ENCODE measurements at places on chromosomes 13 and 19. TPM values are rescaled to one million over a fixed set of nuclear protein-coding genes. Genes with fewer than 3 reads are reported as not detected.

- no peaks in the 10 kb centered on the region for H3K4me1 ChIP-seq
- DNase-seq, result no peak
- no peak overlapping the region for H3K4me3 ChIP-seq
- no peak overlapping the region for H3K27ac ChIP-seq
- no peaks in the 10 kb centered on the region for H3K27me3 ChIP-seq
These were observed 859.9 kb upstream of the SLC10A2 start for GRCh38 chr13:103926118-103926517.

Gene RNF17
- 0.29 TPM for total RNA-seq

DNA sequence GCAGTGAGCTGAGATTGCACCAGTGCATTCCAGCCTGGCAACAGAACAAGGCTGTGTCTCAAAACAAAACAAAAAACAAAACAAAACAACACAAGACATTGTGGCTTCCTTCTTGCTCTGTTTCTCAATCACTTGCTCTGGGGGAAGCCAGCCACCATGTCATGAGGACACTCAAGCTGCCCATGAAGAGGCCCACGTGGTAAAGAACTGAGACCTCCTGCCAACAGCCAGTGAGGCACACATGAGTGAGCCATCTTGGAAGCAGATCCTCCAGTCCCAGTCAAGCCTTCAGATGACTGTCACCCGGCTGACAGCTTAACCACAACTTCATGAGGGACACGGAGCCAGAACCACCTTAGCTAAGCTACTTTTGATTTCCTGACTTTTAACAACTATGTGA, 25.2 kb downstream of the CPT1C start:
- no peaks in the 10 kb centered on the region for H3K36me3 ChIP-seq
- no peak overlapping the region for H3K4me3 ChIP-seq
- DNase-seq, result no peak

- H3K27me3 ChIP-seq, result no peaks in the 10 kb centered on the region
- DNase-seq, result no peak
- peak overlapping the region; percentile 70 for H3K27ac ChIP-seq
- peaks cover 5% of the 10 kb centered on the region for H3K4me1 ChIP-seq
- H3K4me3 ChIP-seq, result no peak overlapping the region
These were observed 55.4 kb downstream of the SACS start for GRCh38 chr13:23377983-23378632.

Gene KLC3
- total RNA-seq, result 13.5 TPM

Gene ZNF574
- total RNA-seq, result 19.2 TPM

- H3K27me3 ChIP-seq, result no peaks in the 10 kb centered on the region
- no peaks in the 10 kb centered on the region for H3K36me3 ChIP-seq
- H3K4me3 ChIP-seq, result no peak overlapping the region
- DNase-seq, result no peak
These were observed 11.5 kb downstream of the FFAR2 start for GRCh38 chr19:35459414-35460082.

- no peaks in the 10 kb centered on the region for H3K4me1 ChIP-seq
- no peak overlapping the region for H3K27ac ChIP-seq
- DNase-seq, result no peak
- H3K27me3 ChIP-seq, result no peaks in the 10 kb centered on the region
- H3K36me3 ChIP-seq, result no peaks in the 10 kb centered on the region
- H3K4me3 ChIP-seq, result no peak overlapping the region
These were observed 144.1 kb upstream of the SLC10A2 start for GRCh38 chr13:103210348-103210747.

- no peaks in the 10 kb centered on the region for H3K36me3 ChIP-seq
- H3K27ac ChIP-seq, result no peak overlapping the region
- H3K27me3 ChIP-seq, result no peaks in the 10 kb centered on the region
- no peak for DNase-seq
- H3K4me1 ChIP-seq, result no peaks in the 10 kb centered on the region
These were observed 294.0 kb downstream of the RBM26 start for GRCh38 chr13:79112016-79112415.

Gene LSR
- total RNA-seq, result 35.1 TPM

Gene SHISA7
- not detected for total RNA-seq

GRCh38 chr13:33548069-33548468, 262.5 kb upstream of the STARD13 start:
- H3K27ac ChIP-seq, result no peak overlapping the region
- H3K36me3 ChIP-seq, result no peaks in the 10 kb centered on the region
- H3K27me3 ChIP-seq, result no peaks in the 10 kb centered on the region
- no peak for DNase-seq

DNA sequence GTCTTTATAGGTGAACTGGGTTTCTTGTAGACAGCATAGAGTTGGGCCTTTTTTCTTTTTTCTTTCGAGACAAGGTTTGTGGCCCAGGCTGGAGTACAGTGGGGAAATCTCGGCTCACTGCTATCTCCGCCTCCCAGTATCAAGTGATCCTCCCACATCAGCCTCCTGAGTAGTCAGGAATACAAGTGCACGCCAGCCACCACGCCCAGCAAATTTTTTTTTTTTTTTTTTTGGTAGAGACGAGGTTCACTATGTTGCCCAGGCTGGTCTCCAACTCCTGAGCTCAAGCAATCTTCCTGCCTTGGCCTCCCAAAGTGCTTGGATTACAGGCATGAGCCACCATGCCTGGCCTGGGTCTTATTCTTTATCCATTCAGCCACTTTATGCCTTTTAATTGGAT, 5.1 kb upstream of the CALM3 start:
- no peak overlapping the region for H3K4me3 ChIP-seq
- no peak for DNase-seq
- no peaks in the 10 kb centered on the region for H3K36me3 ChIP-seq
- H3K27ac ChIP-seq, result no peak overlapping the region

GRCh38 chr13:23469951-23470421, 36.5 kb upstream of the SACS start:
- no peaks in the 10 kb centered on the region for H3K27me3 ChIP-seq
- DNase-seq, result no peak
- H3K36me3 ChIP-seq, result no peaks in the 10 kb centered on the region
- H3K4me1 ChIP-seq, result peaks cover 6% of the 10 kb centered on the region
- H3K27ac ChIP-seq, result no peak overlapping the region

DNA sequence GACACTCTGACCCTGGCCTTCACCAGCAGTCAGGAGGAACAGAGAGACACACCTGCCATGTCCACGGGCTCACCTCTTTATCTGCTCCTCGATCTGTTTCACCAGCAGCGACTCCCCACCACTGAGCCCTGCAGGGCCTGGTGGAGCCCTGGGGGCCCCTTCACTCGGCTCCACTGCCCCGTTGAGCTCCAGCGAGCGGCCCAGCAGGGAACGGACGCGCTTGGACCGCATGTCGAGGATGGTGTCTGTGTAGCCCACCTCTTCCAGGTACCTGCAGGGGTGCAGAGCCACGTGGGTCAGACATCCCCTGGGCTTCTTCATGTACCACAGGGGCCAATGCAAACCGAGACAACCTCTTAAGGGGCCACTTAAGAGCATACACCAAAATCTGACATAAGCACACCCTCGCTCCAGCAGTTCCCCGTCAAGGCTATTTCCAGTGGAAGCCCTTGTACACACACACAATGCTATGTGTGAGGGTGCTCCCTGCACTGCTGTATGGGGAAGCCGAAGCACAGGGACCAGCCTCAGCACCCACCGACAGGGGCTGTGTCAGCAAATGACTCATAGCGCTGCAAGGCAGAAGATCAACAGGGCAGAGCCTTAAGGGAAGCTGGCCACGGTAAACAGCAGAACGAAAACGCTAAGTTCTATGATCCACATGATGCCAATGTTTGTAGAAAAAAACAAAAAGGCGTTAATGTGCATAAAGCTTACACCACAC, 12.7 kb upstream of the FKRP start:
- no peak overlapping the region for H3K4me3 ChIP-seq
- H3K36me3 ChIP-seq, result peaks cover 10% of the 10 kb centered on the region
- H3K27ac ChIP-seq, result no peak overlapping the region
- no peaks in the 10 kb centered on the region for H3K4me1 ChIP-seq

- H3K27ac ChIP-seq, result no peak overlapping the region
- H3K27me3 ChIP-seq, result no peaks in the 10 kb centered on the region
- H3K4me3 ChIP-seq, result no peak overlapping the region
- H3K4me1 ChIP-seq, result no peaks in the 10 kb centered on the region
These were observed 54.3 kb upstream of the CYP2B6 start for GRCh38 chr19:40936755-40937154.

- no peak overlapping the region for H3K27ac ChIP-seq
- no peaks in the 10 kb centered on the region for H3K4me1 ChIP-seq
- H3K4me3 ChIP-seq, result no peak overlapping the region
- H3K36me3 ChIP-seq, result peaks cover 7% of the 10 kb centered on the region
These were observed 7.6 kb upstream of the ZSCAN22 start for GRCh38 chr19:58319241-58319640.

GRCh38 chr19:47494729-47495128, 10.7 kb upstream of the KPTN start:
- no peak overlapping the region for H3K27ac ChIP-seq
- no peak for DNase-seq
- H3K27me3 ChIP-seq, result no peaks in the 10 kb centered on the region
- H3K4me1 ChIP-seq, result peaks cover 4% of the 10 kb centered on the region

- no peak overlapping the region for H3K27ac ChIP-seq
- no peaks in the 10 kb centered on the region for H3K36me3 ChIP-seq
- no peaks in the 10 kb centered on the region for H3K27me3 ChIP-seq
- H3K4me3 ChIP-seq, result no peak overlapping the region
These were observed 39.5 kb upstream of the CNMD start for GRCh38 chr13:52779103-52779502.

Gene TSSK6
- 2.3 TPM for total RNA-seq

- H3K4me1 ChIP-seq, result no peaks in the 10 kb centered on the region
- no peak for DNase-seq
- no peak overlapping the region for H3K4me3 ChIP-seq
These were observed 5.9 kb downstream of the MIPEP start for GRCh38 chr13:23883255-23883654.

Gene CEACAM8
- total RNA-seq, result not detected

GRCh38 chr13:79806821-79807220, 325.9 kb downstream of the NDFIP2 start:
- H3K36me3 ChIP-seq, result no peaks in the 10 kb centered on the region
- no peaks in the 10 kb centered on the region for H3K27me3 ChIP-seq
- no peak for DNase-seq
- no peak overlapping the region for H3K27ac ChIP-seq
- no peaks in the 10 kb centered on the region for H3K4me1 ChIP-seq

DNA sequence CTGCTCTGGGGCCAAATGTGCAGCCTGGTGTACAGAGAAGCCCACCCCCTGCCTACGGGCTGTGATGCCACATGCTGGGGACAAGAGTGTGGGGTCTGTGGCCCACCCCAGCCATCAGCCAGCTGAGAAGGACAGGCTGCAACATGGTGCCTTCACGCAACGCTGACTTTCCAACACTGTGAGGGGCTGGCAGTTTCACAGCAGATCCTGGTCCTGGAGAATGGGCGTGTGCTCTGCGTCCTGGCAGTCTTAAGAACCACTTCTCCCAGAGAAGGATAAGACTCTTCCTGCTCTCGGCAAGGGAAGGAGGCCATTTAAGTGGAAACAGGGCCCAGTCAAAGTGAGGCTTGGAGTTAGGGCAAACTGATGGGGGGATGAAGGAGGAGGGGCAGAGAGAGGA, 4.6 kb downstream of the LRRC4B start:
- H3K36me3 ChIP-seq, result no peaks in the 10 kb centered on the region
- no peak overlapping the region for H3K4me3 ChIP-seq
- no peaks in the 10 kb centered on the region for H3K4me1 ChIP-seq

DNA sequence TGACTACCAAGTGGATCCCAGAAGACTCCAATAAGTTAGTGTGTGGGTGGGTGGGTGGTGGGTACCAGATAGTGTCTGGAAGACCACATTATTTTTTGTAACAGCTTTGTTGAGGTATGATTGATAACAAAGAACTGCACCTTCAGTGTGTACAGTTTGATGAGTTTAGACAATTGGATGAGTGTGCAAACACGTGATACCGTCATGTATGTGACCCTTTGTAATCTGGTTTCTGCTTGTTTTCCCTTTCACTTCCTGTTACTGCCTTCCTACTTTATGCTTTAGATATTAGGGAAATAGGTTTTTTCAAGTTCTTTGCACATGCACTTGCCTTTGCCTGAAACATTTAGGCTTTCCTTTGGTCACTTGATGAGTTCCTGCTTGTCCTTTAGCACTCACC, 8.5 kb downstream of the RPL21 start:
- no peaks in the 10 kb centered on the region for H3K36me3 ChIP-seq
- H3K27me3 ChIP-seq, result no peaks in the 10 kb centered on the region
- DNase-seq, result no peak

Gene ATP1A3
- total RNA-seq, result not detected

Gene PGLYRP2
- total RNA-seq, result 5.6 TPM

DNA sequence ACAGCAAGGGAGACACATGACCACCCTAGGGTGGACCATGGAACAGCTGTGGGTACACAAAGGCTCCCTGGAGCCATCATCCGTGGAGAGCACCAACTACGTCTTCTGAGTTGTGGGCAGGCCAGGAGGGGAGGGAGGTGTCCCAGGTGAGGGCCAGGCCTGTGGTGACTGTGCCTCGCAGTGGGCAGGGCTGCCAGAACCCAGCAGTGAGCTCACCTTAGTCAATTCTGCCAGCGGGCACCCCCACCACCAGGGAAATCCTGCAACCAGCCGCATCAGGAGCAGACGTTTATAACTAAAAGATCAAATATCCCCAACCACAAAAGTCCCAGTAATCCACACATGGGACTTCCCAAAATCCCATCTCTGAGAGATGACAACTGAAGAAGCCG, 19.6 kb downstream of the ELL start:
- peak overlapping the region; percentile 17 for H3K4me3 ChIP-seq
- no peaks in the 10 kb centered on the region for H3K36me3 ChIP-seq
- DNase-seq, result no peak
- H3K27ac ChIP-seq, result peak overlapping the region; percentile 43

GRCh38 chr13:22271903-22272302, 601.0 kb downstream of the FGF9 start:
- H3K4me3 ChIP-seq, result no peak overlapping the region
- no peak overlapping the region for H3K27ac ChIP-seq
- H3K36me3 ChIP-seq, result no peaks in the 10 kb centered on the region
- no peaks in the 10 kb centered on the region for H3K27me3 ChIP-seq
- H3K4me1 ChIP-seq, result no peaks in the 10 kb centered on the region
- no peak for DNase-seq
